NCI-H187 (cell line): ENCODE measurements at places on chromosomes 5 and 9.

- DNase-seq: no peak
These were observed 125.6 kb upstream of the DMRT1 start for GRCh38 chr9:715743-716400.

- no peak for DNase-seq
These were observed 194.3 kb downstream of the PALM2AKAP2 start for GRCh38 chr9:109974143-109974917.

- DNase-seq: no peak
These were observed 81.9 kb downstream of the APBA1 start for GRCh38 chr9:69590266-69590665.

GRCh38 chr9:93601666-93602065 lies 25.3 kb downstream of the PHF2 start:
- no peak for DNase-seq

DNA sequence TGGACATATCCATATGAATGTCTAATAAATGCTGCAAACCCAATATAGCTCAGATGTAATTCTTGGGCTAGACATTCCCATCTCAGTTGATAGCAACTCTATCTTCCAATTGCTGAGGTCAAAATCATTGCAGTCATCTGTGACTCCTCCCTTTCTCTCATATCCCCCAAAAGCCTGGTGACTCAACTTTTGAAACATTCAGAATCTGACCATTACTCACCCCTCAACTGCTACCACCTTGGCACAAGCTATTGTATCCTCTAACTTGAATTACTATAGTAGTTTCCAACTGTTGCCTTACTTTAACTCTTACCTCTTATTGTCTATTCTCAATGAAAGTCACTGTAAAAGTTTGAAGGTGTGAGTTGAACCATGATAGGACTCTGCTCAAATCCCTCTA lies 600.1 kb upstream of the RGMB start:
- DNase-seq: no peak
